Activated CD8-positive, alpha-beta memory T cell treated with anti-CD3 and anti-CD28 coated beads, Interleukin-2, amount 50 U/mL, for 4 hours (primary cell): ENCODE measurements at places on chromosomes 5 and 9.
A peak's percentile ranks its signal among the peaks of the same experiment; 100 is the strongest.

DNA sequence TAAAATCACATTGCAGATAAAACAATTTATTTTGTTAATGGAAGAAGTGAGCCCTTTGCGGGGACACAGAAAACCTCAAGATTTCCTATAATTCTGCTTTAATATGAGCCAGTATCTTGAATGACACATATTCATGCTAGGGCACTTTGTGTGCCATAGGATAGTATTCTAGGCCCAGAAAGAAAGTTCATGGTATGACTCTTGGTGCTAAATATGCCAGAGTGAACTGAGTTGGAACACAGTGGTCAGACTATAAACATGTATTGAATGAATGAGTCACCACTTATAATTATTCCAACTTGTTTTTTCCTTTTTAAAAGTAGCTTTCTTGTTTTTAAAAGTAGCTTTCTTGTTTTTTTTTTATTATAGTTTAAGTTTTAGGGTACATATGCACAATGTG lies 46.0 kb downstream of the ADAMTS19 start:
- no peak for DNase-seq

- no peak for DNase-seq
Observed at GRCh38 chr9:131649646-131650045, 90.2 kb downstream of the RAPGEF1 start.

DNA sequence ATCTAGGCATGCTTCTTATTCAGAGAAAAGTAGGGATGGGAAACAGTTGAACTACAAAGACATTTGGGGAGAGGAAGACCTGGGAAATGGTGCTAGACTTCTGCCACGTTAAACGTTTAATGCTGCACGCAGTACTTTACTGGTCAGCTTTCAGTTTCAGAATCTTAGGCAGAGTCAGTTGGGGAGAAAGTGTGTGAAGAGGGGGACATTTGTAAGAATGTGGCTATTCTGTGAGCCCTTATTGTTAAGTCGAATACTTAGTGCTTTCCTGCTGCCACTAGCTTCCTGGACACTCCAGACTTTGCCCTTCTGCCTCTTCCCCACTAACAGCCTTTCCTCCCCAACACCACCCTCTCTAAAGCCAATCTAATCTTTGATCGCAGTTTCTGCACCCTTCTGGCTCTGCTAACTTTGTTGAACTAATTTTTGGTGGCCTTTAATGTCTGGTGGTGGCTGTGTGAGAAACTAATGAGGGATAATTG lies 6.1 kb downstream of the CYSTM1 start:
- DNase-seq, result no peak

DNA sequence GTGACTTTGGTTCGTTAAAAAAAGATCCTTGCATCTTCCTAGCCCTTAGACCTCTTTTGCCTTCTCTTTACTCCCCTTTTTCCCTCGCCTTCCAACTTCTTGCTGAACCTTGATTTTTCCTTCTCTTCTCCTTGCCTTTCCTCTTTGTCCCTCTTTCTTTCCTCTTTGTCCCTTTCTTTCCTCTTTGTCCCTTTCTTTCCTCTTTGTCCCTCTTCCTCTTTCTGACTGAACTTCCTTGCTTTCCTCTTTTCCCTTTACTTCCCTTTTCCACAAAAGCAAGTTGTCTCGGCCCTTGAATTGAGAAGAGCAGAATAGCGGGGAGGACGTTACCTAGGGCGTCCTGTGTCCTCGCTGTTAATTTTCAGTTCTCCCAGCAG lies 1.4 kb upstream of the MLLT3 start:
- DNase-seq, result no peak

- DNase-seq, result no peak
Observed at GRCh38 chr9:22483528-22484070, 37.0 kb downstream of the DMRTA1 start.

- DNase-seq, result no peak
Observed at GRCh38 chr9:109875495-109876129, 95.6 kb downstream of the PALM2AKAP2 start.

- no peak for DNase-seq
Observed at GRCh38 chr5:154570572-154571324, 92.7 kb upstream of the HAND1 start.

- DNase-seq, result peak; percentile 35
Observed at GRCh38 chr9:81686614-81687520, 2.5 kb downstream of the TLE1 start.

DNA sequence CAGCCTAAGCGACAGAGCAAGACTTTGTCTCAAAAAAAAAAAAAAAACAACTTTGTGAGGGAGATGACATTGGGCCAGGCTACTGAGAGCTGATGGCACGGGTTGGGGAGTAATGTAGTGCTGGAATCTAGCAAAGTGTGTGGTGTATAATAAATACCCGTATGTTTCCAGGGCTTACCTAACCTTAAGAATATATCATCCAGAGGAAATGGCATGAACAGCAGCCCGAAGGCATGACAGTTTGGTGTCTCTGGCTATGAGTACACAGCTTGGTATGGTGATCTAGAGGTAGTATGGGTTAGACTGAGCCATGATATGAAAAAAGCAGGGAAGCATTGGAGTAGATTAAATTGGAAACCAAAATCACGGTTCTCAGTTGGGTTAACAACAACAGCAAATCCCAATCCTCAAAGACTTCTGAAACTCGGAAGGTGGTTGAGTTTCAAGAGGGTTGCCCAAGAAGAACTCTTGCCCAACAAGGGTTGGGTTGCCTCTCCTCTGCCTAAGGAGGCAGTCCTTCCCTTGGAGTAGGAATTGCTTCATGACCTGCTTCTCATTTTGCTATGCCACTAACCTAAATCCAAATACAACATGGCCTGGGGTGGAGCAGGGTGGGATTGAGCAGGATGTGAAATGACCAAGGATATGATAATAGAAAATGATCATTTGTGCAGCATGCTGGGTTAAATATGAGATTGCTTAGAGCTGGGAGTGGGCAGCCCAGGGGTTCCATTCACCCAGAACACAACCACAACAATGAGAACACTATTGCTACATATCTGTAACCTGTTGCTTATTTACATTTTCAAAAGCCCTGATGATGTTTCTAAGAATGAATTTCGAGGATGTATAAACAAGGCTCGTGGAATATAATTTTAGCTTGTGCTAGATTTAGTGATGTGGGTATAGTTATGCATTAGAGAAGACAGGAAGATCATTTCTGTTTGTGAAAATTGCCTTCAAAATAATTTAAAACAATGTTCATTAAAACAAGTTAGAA lies 64.6 kb upstream of the ZFR start:
- DNase-seq, result no peak

DNA sequence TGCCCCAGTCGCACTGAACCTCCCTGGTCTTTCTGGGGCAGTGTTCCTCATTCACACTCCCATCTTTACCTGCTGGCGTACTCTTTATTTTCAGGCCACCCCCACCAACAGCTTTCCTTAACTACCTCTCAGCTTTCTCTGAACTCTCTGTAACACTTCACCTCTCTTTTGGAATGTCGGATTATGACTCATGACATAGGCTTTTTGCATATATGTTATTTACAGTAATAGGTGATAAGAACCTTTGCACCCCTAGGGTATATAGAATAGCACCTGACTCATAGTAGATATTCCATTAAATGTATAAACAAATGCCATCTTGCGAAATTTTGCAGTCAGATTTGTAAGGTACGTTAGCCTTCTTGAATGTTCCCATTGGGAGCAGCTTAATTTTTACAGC lies 52.9 kb upstream of the MIER3 start:
- DNase-seq, result no peak

- peak; percentile 96 for DNase-seq
Observed at GRCh38 chr9:122904823-122905710, at the start of gene RC3H2. TSS of gene RC3H2 (minus strand) at chr9:122905359. CDS start at chr9:122897509, 7,850 bp downstream.

- peak; percentile 22 for DNase-seq
Observed at GRCh38 chr9:34171753-34172535, 6.9 kb upstream of the UBAP1 start.

- DNase-seq, result no peak
Observed at GRCh38 chr9:136527721-136528710, 17.8 kb downstream of the NOTCH1 start.

DNA sequence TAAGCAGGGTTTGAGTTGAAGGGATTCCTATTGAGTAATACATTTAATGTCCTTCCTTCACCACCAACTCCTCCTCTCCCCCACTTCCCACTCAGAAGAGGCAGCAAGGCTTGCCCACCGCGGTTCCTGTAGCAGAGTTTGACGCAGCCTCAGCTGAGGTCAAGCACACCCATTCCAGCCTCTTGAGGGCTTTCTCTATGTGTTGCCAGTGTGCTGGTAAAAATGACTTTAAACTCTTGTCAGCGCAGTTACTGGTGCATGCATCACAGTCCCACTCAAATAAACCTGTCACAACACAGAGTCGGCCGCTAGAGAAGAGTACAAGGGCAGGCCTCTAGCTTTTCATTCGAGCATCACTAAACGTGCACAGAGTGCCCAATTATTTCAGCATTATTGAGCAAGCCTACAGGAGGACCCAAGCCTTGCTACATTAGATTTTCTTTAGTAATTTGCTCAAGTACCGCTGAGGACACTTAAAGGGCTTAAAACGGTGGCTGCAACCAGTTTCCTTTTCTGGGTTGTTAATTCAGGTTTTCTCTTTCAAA lies 79.6 kb downstream of the TLE4 start:
- DNase-seq, result no peak

DNA sequence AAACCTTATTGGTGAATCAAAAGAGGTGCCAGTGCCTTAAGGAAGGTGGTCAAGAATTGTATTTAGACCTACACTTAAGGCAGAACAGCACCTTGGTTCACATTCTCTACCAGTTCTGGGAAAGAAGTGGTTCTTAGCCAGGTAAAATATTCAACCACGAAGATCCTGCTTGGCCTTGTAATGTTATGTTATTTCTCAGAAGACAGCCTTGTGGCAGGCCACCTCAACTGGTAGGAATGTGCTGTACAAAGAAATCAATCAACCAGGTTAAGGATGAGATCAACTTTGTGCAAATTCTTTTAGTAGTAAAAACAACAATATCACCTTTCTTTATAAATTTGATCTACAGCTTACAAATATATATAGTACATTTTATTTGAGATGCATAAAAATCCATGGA lies 246.8 kb downstream of the ARRDC3 start:
- no peak for DNase-seq

DNA sequence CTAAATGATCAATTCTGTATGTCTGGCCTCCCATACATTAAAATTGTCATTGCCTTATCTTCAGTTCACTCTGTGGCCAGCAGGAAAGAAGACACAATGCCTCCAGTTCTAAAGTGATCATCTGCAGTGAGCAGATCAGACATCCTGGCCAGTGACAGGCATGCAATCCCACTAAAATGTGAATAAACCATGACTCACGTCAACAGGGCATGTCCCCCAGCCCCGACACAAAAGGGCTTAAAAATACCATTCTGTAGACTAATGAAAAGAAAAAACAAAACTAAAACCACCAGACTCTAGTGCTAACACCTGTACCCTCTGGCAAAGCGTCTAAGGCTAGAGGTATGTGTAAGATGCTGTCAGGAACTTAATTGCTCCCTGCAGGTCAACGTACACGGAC lies 38.5 kb downstream of the DDX31 start:
- DNase-seq, result no peak

DNA sequence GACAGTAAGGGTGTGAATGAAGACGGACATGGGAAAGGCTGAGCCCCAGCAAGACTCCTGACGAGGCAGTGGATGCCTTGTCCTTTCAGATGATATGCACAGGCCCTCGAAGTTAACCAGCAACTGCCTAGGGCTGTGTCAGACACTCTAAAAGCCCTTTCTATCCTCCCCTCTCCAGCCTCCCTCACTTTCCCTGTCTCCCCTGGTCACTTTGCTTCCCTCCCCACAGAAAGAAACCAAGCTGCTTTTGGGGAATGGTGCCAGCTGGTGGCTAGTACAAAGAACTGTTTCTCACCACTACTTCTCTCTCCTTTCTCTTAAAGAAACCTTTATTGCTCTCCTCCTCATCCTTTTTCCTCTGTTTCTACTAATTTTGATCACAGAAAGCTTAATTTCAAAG lies 21.4 kb downstream of the LHFPL2 start:
- DNase-seq, result no peak

DNA sequence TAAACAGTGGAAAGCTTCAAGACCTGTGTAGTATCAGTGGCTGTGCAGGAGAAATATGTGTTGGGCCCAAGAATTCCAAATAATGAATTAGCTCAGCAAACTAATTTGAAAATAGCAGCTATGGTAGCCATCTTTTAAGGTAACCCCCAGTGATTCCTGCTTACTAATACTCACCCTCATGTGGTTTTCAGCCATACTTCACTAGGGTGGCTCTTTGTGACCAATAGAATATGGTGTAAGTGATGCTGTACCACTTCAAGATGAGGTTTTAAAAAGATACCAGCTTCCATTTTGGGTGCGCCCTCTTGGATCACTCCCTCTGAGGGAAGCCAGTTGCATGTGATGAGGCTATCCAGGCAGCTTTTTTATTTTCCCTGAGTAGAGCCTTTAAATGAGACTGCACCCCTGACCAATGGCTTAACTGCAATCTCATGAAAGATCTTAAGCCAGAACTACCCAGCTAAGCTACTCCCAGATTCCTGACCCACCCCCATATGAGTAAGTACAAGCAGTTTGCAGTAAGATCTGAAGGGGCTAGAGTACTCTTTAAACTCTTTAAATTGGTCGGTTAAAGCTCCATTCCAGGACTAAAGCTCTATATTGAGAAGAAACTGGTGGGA lies 58.3 kb downstream of the UHRF2 start:
- no peak for DNase-seq

GRCh38 chr9:12773562-12773961 lies 1.3 kb upstream of the LURAP1L start:
- no peak for DNase-seq

DNA sequence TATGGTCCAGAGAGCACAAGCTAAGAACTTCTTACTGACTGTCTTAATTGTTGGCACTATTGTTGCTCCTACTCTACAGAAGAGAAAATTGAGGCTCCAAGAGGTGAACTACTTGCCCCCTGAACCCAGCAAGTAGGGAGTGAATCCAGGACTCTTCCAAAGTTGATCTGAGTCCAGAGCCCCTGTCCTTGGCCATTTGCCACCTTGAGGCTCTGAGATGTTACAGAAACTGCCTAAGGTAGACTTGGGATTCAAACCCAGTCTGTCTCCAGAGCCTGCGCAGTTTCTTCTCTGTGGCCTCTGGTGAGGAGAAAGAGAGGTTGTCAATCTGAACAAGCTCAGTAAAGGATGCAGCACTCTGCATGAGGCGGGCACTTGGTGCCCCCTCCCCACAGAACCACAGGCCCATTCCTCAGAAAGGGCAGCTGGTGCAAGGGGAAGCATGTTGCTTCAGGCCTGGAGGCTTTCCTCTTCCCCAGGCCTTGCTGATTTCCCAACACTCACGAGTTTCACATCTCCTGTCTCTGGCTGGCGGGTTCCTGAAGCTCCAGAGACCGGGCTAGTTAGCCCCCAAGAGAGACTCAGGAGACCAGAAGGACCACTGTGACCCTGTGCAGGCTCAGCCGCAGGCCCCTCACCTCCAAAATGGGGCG lies 2.9 kb upstream of the LCP2 start:
- no peak for DNase-seq

- DNase-seq, result no peak
Observed at GRCh38 chr5:137146402-137146890, 352.7 kb downstream of the SPOCK1 start.

- DNase-seq, result no peak
Observed at GRCh38 chr5:172973931-172974330, 9.6 kb upstream of the ATP6V0E1 start.

- DNase-seq, result no peak
Observed at GRCh38 chr9:89725271-89725670, 120.5 kb downstream of the GADD45G start.

- no peak for DNase-seq
Observed at GRCh38 chr5:161382685-161383084, 163.8 kb downstream of the GABRB2 start.
